ENCODE measurements at places on chromosomes 16 and 17. TPM values are rescaled to one million over a fixed set of nuclear protein-coding genes. Genes with fewer than 3 reads are reported as not detected.

UMOD gene
- not detected for total RNA-seq

ALDH3A1 gene
- total RNA-seq: 0.33 TPM

CYGB gene
- total RNA-seq: 2.8 TPM

IRX6 gene
- 1.1 TPM for total RNA-seq

C1QL1 gene
- total RNA-seq: 2.2 TPM

CDRT15 gene
- not detected for total RNA-seq

HNF1B gene
- 71.7 TPM for total RNA-seq

PPP1R27 gene
- not detected for total RNA-seq

FAM171A2 gene
- 17.0 TPM for total RNA-seq

PROCA1 gene
- 1.6 TPM for total RNA-seq

SPATA32 gene
- not detected for total RNA-seq

ZNF646 gene
- total RNA-seq: 12.7 TPM

SLFN14 gene
- total RNA-seq: not detected

ERN2 gene
- total RNA-seq: 0.38 TPM

Data from mesangial cell (primary cell).